ENCODE measurements at places on chromosomes 7 and 10. TPM values are rescaled to one million over a fixed set of nuclear protein-coding genes. Genes with fewer than 3 reads are reported as not detected.

CDC14C gene
- total RNA-seq = not detected

NPTX2 gene
- 46.8 TPM for total RNA-seq

SLC18A3 gene
- not detected for total RNA-seq

RARRES2 gene
- total RNA-seq = 172 TPM

SMURF1 gene
- 35.4 TPM for total RNA-seq

FAM241B gene
- total RNA-seq = 0.44 TPM

SLC39A12 gene
- not detected for total RNA-seq

SEMA3C gene
- 64.8 TPM for total RNA-seq

DNA sequence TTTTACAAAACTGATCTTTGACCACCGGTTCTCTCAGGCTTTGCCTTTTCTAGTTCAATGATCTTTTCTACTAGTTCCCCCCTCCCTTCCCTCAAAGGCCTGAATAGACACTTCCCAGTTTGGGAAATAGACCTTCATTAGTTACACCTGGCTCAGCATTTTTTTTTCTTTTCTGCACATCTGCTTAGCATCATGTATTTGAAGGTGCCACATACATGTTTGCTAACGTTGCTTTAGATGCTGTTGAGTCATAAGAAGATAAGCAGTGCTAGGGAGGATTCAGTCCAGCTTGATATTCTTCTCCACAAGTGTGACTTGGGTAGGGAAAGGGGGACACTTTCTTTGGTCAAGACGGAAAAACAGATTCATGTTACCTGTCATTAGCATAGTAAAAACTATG is 78.3 kb downstream of the BICC1 start:
- no peak overlapping the region for H3K27ac ChIP-seq
- H3K27me3 ChIP-seq = no peaks in the 10 kb centered on the region
- peaks cover 3% of the 10 kb centered on the region for H3K4me1 ChIP-seq
- H3K4me3 ChIP-seq = no peak overlapping the region

DNA sequence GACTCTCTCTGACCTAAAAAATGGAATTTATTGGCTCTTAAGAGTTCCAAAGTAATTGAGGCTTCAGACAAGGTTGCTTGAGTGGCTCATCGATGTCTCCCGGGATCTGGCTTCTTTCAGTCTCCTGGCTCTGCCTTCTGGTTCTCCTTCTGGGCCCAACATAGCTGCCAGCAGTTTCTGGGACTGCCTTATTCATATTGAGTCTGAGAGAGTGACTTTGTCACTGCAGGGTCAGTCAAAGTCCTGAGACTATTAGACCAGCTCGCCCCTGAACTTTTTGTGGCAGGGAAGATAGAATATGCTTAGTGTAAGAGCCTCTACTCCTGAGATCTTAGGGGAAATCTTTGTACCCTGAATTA is 94.0 kb downstream of the MMRN2 start:
- H3K4me3 ChIP-seq = no peak overlapping the region
- H3K36me3 ChIP-seq = no peaks in the 10 kb centered on the region
- no peaks in the 10 kb centered on the region for H3K27me3 ChIP-seq
- no peak overlapping the region for H3K27ac ChIP-seq

DNA sequence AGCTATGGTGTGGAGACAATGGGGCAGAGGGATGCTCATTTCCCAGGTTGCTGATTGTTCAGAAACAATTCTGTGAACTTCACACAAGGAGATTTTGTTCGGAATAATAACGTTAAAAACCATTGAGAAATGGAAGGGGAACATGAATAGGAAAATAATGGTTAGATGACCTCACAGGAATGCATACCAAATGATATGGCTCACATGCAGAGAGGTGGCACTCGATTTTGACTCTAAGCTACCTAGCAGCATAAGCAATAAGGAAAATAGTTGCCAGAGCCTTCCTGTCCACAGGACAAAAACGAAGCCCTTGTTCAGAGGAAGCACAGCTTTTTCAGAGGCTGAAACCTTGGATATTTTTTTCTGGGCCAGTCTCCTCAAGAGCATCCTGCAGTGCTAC is 293.1 kb downstream of the ZEB1 start:
- H3K27ac ChIP-seq = no peak overlapping the region
- H3K4me1 ChIP-seq = no peaks in the 10 kb centered on the region
- no peak for DNase-seq
- no peaks in the 10 kb centered on the region for H3K27me3 ChIP-seq

DNA sequence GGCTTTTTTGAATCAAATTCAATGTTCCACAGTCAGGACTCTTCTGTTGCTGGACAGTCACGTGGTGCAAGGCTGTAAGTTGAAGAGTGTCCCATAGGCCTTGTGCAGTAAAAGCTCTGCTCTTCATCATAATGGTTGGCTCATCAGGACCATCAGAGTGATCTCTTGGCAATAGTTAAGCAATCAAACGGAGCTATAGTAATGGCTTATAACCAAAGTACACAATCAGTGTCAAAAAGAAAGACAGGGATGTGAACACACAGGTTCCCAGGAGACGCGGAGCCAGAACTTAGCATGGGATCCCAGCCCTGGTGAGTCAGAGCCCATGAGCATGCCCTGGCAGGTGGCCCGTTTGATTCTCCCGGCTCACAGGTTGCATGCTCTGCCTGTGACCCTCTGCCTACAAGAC is 10.8 kb upstream of the GPNMB start:
- peak; percentile 76 for DNase-seq
- no peaks in the 10 kb centered on the region for H3K27me3 ChIP-seq
- H3K4me3 ChIP-seq = no peak overlapping the region
- H3K27ac ChIP-seq = no peak overlapping the region
- peaks cover 4% of the 10 kb centered on the region for H3K4me1 ChIP-seq

DNA sequence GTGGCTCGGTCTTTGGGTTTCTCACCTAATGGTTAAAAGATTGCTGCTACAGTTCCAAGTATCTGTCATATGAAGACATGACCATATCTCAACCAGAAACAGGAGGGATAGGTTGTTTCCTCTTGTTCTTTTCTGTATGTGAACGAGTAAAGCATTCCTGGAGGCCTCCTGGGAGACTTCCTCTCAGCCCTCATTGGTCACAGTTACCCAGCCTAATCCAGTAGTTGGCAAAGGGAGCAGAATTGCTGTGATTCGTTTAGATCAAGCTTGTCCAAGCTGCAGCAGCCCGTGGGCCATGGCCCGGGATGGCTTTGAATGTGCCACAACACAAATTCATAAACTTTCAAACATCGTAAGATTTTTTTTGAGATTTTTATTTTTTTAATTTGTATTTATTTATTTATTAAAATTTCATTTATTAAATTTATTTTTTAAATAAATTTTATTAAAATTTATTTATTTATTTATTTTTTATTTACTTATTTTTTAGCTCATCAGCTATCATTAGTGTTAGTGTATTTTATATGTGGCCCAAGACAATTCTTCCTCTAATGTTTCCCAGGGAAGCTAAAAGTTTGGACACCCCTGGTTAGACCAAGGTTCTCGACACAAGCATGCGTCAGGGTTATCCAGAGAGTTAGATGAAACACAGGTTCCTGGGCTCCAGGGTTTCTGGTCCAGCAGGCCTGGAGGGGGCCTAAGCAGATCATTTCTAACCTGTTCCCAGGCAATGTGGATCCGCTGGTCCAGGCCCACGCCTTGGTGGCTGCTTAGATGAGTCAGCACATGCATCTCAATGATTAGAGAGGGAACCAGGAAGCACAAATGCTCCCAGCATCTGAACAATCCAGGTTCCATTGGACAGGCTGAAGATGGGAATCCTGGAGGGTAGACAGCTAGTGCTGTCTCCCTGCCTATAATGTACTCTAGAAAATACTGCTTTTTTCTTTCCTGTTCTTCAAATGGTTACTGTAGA is 25.6 kb downstream of the CDC123 start:
- no peak overlapping the region for H3K4me3 ChIP-seq
- H3K36me3 ChIP-seq = no peaks in the 10 kb centered on the region
- no peak for DNase-seq
- peak overlapping the region; percentile 51 for H3K27ac ChIP-seq
- H3K4me1 ChIP-seq = no peaks in the 10 kb centered on the region
- no peaks in the 10 kb centered on the region for H3K27me3 ChIP-seq

GRCh38 chr7:46970476-46970875 is 611.4 kb downstream of the TNS3 start:
- no peak overlapping the region for H3K27ac ChIP-seq
- H3K4me1 ChIP-seq = no peaks in the 10 kb centered on the region
- DNase-seq = no peak
- H3K4me3 ChIP-seq = no peak overlapping the region
- no peaks in the 10 kb centered on the region for H3K36me3 ChIP-seq
- H3K27me3 ChIP-seq = no peaks in the 10 kb centered on the region

GRCh38 chr10:82811621-82812020 is 936.6 kb downstream of the NRG3 start:
- no peak overlapping the region for H3K4me3 ChIP-seq
- no peak for DNase-seq
- H3K36me3 ChIP-seq = no peaks in the 10 kb centered on the region
- no peaks in the 10 kb centered on the region for H3K27me3 ChIP-seq

GRCh38 chr7:101998906-101999240 is 181.4 kb downstream of the CUX1 start:
- no peaks in the 10 kb centered on the region for H3K4me1 ChIP-seq
- no peaks in the 10 kb centered on the region for H3K36me3 ChIP-seq
- no peak overlapping the region for H3K4me3 ChIP-seq
- H3K27me3 ChIP-seq = no peaks in the 10 kb centered on the region

DNA sequence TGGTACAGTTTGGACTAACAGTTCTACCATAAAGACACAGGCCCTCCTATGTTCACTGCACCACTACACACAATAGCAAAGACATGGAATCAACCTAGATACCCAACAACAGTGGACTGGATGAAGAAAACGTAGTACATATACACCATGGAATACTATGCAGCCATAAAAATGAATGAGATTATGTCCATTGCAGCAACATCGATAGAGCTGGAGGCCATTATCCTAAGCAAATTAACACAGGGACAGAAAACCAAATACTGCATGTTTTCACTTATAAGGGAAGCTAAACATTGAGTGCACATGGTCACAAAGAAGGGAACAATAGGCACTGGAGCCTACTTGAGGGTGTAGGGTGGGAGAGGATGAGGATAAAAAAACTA is 75.0 kb downstream of the MEST start:
- DNase-seq = no peak
- H3K4me1 ChIP-seq = no peaks in the 10 kb centered on the region
- no peak overlapping the region for H3K4me3 ChIP-seq
- H3K27me3 ChIP-seq = no peaks in the 10 kb centered on the region
- H3K27ac ChIP-seq = no peak overlapping the region

DNA sequence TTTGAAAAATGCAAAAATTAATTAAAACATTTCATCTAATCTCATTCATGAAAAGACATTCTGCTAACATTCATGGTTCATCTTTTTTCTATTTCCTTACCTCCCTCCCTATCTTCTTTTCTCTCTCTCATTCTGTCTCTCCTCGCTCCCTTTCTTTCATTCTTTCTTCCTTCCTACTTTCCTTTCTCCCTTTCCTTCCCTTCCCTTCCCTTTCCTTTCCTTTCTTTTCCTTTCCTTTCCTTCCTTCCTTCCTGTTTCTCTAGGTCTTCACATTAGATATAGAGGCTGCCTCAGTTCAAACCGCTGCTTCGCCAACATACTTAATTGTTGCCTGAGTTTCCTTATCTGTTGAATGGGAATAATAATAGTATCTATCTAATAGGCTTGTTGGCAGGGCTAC is 21.9 kb downstream of the SFRP4 start:
- H3K27me3 ChIP-seq = no peaks in the 10 kb centered on the region
- no peaks in the 10 kb centered on the region for H3K36me3 ChIP-seq
- H3K4me1 ChIP-seq = no peaks in the 10 kb centered on the region
- DNase-seq = no peak

Measured in tibial nerve (tissue), 4 donors.